Umbilical cord (tissue), 2 donors: ENCODE measurements at places on chromosomes 1 and 21. TPM values are rescaled to one million over a fixed set of nuclear protein-coding genes. Genes with fewer than 3 reads are reported as not detected.

The COL16A1 gene
- 570 TPM for total RNA-seq

The ZBTB8B gene
- total RNA-seq, result 2.6 TPM

The ASTN1 gene
- 5.8 TPM for total RNA-seq

The FAM43B gene
- 0.48 TPM for total RNA-seq

The OPRD1 gene
- total RNA-seq, result 0.72 TPM

The PROK1 gene
- not detected for total RNA-seq

The CR2 gene
- 2.2 TPM for total RNA-seq

The SH2D2A gene
- total RNA-seq, result 0.48 TPM

The PALMD gene
- total RNA-seq, result 33.0 TPM

DNA sequence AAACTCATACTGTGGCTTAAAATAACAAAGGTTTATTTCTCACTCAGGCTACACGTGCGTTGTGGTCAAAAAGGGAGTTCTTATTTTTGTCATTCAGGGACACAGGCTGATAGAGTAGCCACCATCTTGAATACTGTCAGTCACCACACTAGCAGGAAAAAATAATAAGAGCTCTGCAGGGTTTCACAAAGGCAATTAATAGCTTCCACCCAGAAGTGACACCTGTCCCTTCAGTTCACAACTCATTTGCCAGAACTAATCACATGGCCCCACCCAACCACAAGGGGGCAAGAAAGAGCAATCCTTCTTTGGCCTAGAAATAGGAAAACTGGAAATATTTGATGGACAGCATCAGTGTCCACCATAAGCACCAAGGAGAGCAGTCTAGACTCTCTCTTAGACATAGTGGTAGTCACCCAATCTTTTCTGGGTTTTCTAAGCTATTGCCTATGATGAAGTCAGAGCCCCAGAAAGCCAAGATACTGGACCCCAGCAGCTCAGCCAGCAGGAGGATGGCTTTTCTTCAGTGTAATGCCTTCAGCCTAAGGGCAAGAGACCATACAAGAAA is 8.2 kb downstream of the HAPLN2 start:
- DNase-seq, result no peak

- peak; percentile 91 for DNase-seq
Measured at GRCh38 chr1:59520827-59521418, 224.0 kb downstream of the FGGY start.

- DNase-seq, result no peak
Measured at GRCh38 chr1:175512637-175513412, 230.6 kb downstream of the TNR start.

DNA sequence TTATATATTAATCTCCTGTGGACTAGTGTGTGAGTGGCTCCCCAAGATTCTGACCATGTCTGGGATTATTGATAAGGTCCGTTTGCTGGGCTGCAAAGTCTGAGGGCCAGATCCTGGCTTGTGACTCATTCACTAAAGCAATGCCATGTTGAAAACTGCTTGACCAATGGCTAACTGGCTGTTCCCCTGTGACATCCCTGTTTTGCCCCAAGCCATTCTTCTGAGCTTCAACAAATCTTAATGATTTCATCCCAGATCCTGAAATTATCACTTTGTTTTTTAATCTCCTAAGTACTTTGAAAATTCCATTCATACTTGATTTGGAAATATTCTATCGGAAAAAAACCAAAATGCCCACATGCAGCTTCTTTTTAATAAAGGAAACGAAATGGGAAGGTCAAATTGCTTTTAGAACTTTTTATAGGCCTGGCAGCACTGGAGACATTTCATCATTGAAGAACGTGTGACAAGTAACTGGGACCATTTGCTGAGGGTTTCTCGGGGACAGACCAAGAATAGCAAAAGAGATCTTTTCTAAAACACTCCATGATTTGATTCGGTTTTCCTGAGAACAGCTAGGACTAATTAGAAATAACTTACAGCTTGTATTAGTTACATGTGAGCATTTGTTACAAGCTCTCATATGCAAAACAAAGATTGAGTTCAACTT is 121.3 kb downstream of the TGFB2 start:
- no peak for DNase-seq

- DNase-seq, result peak; percentile 69
Measured at GRCh38 chr1:41442697-41443251, 41.7 kb downstream of the EDN2 start.

DNA sequence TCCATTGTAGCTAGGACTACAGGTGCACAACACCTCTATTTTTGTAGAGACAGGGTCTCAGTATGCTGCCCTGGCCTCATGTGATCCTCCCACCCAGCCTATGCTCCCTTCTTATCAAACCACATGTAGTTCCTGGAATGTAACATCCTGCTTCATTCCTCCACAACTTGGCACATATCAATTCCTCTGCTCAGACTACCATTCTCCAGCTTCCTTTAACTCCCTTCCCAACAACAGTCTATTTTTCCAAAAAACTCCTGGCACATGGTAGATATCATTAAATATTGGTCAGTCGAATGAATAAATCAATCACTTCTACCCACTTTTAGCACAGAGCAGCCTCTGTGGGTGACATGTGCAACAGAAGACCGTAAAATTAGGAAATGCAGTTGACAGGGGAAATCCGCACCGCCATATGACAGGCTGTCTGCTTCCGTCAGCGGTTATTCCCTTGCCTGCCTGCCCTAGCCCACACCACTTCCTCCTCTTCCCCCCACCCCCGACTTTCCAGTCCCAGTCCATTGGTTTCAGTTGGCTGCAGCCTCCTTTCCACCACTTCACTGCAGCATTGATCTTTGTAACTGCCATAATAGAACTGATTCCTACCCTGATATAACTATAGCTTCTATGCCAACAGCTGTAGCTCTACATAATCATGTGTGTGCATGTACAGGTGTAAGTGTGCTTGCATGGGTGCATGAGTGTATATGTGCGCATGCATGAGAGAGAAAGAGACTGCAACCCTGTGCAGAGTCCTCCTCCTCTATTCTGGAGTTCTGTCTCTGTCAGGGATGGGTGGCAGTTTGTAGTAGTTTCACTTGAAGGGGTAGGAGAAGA is 6.8 kb upstream of the AKR1A1 start:
- DNase-seq, result peak; percentile 69

- peak; percentile 65 for DNase-seq
Measured at GRCh38 chr1:28359592-28360239, 9.8 kb upstream of the PHACTR4 start.

GRCh38 chr1:10325521-10325920 is 73.3 kb upstream of the PGD start:
- no peak for DNase-seq

DNA sequence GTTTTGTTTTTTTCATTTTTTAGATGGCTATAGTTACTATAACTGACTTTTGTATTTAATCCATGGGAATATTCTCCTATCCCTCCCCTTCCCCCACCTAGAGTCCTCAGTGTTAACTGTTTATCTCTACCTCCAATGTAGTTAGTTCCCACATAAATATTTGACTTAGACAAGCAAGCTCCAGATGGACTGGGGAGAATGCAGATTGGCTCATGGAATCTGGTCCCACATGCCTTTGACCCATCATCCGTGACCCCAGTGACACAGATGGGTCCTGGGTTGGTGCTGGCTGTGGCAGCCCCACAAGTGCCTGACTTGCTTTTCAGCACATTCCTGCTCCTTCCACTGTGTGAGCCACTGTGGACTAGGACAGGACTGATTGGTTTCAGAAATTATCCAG is 41.8 kb downstream of the ATP2B4 start:
- DNase-seq, result no peak

GRCh38 chr1:12618965-12619791 is 1.2 kb upstream of the DHRS3 start:
- peak; percentile 96 for DNase-seq

GRCh38 chr1:33296082-33296458 is 24.8 kb downstream of the A3GALT2 start:
- no peak for DNase-seq

- DNase-seq, result no peak
Measured at GRCh38 chr1:180231506-180231921, 1.4 kb downstream of the LHX4 start.

- no peak for DNase-seq
Measured at GRCh38 chr1:207903767-207904166, 7.2 kb downstream of the CD34 start.

- DNase-seq, result peak; percentile 37
Measured at GRCh38 chr1:223363057-223363855, 720 bp downstream of the SUSD4 start.

GRCh38 chr1:55081188-55081904 is 42.0 kb downstream of the PCSK9 start:
- DNase-seq, result peak; percentile 46

DNA sequence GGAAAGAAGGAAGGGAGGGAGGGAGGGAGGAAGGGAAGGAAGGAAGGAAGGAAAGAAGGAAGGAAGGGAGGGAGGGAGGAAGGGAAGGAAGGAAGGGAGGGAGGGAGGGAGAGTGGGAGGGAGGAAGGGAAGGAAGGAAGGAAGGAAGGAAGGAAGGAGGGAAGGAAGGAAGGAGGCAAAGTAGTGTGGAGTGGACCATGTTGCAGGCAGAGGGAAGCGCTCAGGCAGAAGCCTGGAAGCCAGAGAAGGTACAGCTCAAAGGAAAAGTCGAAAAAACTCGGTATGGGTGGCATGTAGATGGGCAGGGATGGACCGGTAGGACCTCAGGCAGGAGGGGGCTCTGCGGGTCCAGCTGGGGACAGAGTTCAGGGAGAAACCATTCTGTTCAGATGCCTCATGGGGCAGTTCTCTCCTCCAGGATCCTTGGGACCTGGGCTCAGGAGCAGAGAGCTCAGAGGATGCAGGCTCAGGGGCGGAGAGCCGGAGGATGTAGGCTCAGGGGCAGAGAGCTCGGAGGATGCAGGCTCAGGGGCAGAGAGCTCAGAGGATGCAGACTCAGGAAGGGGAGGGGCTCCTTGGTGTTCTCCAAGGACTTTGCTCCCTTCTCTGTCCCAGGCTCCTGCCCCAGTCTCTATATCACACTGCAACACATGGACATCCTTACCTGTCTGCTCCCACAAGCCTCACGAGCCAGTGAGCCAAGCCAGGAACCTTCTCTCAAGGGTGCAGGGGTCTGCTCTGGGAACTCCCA is 13.6 kb upstream of the PADI3 start:
- no peak for DNase-seq

DNA sequence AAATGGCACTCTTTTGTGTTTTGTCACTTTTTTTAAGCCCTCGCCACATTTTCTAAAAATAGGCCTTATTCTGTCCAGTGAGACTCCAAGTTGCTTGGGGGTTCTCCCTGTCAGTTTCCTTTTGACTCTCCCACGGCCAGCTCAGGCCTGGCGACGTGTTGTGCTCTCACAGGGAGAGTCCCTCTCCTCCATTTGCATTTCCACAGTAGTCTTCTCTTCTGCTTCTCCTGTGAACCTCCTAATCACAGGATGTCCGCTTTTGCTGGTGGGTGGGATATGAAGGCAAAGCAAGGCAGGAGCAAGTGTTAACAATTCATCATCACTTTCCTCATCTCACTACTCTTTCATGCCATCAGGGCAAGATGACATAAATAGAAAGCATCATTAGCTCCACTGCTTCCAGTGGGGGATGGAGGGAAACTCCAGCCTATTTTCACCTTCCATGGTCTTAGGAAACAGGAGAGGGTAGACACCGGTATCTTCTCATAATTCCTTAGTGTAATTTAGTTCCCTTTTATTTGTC is 99.8 kb downstream of the INTS7 start:
- DNase-seq, result no peak

- DNase-seq, result no peak
Measured at GRCh38 chr21:36005018-36005417, 55.3 kb downstream of the SETD4 start.

- DNase-seq, result peak; percentile 25
Measured at GRCh38 chr21:33695813-33696212, 53.5 kb downstream of the ITSN1 start.

- DNase-seq, result no peak
Measured at GRCh38 chr21:24096651-24097050, 1510.6 kb downstream of the MRPL39 start.

DNA sequence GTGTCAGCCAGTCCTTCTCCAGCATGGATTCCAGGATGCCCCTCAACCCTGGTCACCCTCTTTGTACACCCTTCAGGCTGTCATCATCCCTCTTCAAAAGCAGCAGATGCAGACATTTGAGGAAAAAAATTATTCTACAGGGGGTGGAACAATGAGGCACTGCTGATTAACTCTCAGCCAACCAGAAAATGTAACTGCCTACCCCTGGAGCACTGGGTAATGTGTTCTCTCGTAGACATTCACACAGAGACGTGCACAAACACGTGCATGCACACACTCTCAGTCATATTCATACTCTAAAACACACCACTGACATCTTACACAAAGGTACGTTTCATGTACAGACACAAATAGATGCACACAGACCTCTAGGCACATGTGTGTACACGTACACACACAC is 175.4 kb downstream of the TRABD2B start:
- DNase-seq, result no peak

DNA sequence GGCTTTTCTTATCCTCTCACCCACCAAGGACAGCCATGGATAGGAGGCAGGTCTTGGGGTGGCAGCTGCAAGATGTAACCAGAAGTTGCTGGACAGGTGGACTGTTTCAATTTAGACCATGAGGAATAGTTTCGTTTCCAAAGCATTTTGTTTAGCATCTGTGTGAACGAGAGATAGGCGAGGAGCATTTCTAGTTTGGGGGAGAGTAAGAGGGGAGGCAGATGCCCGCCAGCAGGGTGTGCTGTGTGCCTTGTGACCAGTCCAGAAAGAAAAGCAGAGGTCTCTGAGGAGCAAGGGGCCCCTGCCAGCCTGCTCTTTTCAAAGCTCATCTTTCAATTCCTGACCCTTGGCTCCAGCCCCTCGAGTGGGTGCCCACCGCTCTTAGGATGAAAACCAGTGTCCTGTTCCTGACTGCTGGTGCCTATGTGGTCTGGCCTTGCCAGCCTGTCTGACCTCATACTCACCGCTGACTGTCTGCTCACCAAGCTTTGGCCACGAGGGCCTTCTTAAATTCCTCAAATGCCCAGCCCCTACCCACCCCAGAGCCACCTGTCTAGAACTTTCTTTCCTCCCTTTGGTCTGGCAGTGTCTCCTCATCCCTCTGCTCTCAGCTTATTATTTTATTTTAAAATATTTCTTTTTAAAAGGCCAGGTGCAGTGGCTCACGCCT is 8.5 kb downstream of the SERINC2 start:
- no peak for DNase-seq

GRCh38 chr1:229661022-229661877 is 35.2 kb downstream of the URB2 start:
- peak; percentile 76 for DNase-seq

DNA sequence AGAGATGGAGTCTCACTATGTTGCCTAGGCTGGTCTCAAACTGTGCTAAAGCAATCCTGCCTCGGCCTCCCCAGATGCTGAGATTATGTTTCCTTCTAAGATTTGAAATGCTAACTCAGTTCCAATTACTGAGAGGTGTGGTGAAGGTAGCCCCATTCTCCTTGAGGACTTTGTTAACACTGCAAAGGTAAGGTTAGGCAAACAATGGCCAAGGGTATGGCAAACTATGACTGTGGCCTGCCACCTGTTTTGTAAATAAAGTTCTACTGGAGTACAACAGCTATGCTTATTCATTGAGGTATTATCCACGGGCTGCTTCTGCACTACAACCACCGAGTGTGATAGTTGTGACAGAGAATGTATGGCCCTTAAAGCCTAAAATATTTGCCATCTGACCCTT is 9.6 kb upstream of the RIT1 start:
- no peak for DNase-seq

- no peak for DNase-seq
Measured at GRCh38 chr1:50610563-50610962, 187.3 kb upstream of the DMRTA2 start.

GRCh38 chr1:58968360-58968952 is 184.6 kb upstream of the JUN start:
- peak; percentile 92 for DNase-seq
